ENCODE measurements at places on chromosomes 5 and 9.

GRCh38 chr5:11324521-11325289 is 563.7 kb upstream of the DAP start:
- DNase-seq, result no peak

- DNase-seq, result no peak
These were observed 124.5 kb downstream of the CAAP1 start for GRCh38 chr9:26768145-26768544.

- DNase-seq, result no peak
These were observed 69.8 kb upstream of the CNTLN start for GRCh38 chr9:17065062-17065461.

DNA sequence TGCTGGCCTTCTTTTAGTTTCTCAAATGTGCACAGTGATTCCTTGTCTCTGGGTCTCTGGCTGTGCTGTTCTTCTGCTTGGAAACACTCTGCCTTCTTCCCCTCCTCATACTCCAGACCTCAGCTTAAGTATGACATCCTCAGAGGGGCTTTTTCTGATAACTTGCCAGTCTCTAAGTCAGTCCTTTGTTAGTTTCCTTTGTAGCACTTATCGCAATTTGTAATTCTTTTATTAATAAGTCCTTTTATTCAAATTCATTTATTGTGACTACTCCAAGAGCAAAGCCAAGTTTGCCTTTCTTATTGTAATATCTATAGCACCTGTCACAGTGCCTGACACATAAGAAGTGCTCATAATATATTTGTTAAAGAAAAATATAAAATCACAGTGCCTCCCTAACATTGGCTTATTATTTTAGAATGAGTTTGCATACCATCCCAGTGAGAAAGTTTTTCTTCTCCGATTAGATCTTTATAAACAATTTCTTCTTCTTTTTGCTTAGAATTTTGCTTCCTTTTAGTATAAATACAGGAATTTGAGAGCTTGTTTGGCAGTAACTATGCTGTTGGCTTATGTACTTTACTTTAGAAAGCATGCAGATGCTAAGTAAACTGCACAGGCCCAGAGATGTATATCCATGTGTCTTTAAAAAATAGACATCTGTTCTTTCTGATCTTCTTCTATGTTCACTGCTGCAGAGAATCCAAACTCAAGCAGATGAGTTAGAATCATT is 198.0 kb downstream of the GAS1 start:
- no peak for DNase-seq

DNA sequence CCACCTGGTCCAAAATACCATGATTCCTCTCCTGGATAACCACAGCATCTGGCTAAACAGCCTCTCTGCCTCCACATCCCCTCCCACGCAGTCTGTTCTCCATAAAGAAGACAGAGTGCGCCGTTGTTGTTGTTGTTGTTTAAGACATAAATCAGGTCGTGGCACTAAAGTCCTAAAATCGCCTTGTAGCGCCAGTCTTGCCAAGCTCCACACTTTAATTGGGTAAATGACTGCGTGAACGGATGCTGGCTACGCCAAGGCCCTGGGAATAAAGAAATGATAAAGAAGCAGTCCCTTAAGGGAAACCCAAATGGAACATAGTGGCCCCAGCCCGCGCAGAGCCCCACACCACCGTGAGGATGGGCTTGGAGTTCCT is 364 bp upstream of the SFXN1 start:
- no peak for DNase-seq

GRCh38 chr5:19555876-19556275 is 432.1 kb downstream of the CDH18 start:
- no peak for DNase-seq

DNA sequence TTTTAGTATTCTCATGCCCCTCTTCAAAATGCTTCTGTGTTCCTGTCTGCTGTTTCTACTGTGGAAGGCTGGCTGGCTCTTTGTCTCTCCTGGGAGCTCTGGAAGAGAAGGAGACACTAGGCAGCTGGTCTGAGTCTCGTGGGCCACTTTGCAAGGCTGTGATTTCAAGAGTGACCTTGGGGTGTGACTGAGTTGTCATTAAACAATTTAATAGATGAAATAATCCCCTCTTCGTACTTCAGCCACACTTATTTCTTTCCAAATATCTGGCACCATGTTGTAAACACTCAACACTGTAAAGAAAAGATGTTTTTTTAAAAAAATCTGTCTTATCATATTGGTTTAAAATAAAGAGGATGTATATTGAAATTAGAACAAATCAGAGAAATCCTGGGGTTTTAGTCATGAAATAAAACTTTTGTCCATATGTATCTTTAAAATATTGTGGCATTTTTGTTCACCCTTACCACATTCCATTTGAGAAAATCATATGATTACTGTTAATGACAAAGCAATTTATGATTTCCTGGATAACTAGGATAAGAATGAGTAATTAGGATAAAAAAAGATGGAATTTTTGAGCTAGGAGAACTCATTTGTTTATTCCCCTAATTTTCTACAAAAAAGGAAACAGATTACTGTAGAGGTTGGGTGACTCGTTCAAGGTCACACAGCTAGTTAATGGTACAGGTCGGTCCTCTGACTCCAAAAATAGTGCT is 200.8 kb downstream of the MAT2B start:
- DNase-seq, result no peak

- no peak for DNase-seq
These were observed 13.4 kb downstream of the PTPA start for GRCh38 chr9:129124506-129125069.

DNA sequence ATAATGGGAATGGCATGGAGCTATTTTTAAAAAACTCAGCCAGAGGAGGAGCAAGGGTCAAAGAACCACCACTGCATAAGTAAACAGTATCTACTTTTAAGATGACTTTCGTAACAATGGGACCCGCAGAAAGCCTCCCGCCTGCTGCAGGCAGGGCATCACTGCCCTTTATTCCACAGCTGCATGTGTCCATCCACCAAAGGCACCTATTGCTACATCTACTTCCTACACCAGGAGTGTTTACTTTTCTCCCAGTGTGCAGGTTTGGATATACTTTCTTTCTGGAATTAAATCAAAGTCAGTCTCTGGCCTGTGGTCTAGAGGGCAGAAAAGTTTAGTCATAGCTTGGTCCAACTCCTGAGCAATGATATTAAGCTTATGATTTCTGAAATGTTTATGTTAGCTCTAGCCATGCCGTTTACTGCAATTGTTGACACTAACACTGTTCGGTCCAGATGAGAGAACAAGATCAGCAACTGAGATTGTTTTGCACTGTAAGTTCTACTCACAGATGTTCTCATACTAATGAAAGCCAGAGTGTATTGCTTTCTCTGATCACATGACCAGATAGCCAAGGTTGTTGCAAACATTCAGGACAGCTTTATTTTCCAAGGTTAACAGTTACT is 391.5 kb downstream of the FGF10 start:
- DNase-seq, result no peak

GRCh38 chr5:166535641-166536040 is 1755.8 kb upstream of the WWC1 start:
- no peak for DNase-seq

GRCh38 chr5:158407824-158408195 is 548.9 kb upstream of the CLINT1 start:
- no peak for DNase-seq

DNA sequence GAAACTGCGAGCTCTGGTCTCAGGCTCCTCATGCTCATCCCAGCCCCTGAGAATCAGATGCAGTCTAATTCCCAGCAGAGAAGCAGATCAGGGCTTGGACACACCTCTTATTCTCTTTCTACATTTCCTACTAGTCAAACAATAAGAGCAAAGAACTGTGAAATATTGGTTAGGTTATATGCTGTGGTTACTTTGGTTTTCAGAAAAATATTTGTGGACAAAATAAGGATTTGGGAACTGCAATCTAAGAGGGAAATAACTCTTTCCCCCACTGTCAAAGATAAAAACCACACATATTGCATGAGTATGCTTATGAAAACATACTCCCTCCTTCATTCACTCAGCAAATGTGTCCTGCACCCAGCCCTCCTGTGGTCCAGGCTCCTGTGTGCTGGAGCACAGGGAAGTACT is 164.5 kb upstream of the S1PR3 start:
- no peak for DNase-seq

GRCh38 chr9:132241840-132242620 is 80.2 kb downstream of the NTNG2 start:
- no peak for DNase-seq

- DNase-seq, result no peak
These were observed 712.3 kb upstream of the WWC1 start for GRCh38 chr5:167578977-167579692.

DNA sequence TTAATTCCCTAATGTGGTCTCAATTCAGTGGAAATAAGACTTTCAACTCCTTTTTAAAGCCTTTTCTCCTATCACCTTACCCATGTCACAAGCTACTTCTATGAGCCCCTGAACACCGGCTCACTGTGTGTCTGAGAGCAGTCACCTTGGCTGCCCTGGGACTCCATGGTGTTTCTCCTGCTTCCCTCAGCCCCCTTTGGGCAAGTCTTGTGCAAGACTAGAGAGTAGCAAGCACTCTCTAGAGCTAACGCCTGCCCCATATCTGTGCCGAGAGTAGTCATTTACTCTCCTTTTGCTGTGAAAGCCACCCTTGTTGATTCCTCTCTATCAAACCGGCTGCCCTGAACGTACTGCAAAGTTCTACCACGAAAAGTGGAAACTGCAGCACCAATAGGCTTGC is 77.9 kb upstream of the DAB2 start:
- DNase-seq, result no peak

- DNase-seq, result no peak
These were observed 26.0 kb downstream of the GARNL3 start for GRCh38 chr9:127290561-127291065.

Measured in stimulated activated naive CD8-positive, alpha-beta T cell treated with anti-CD3 and anti-CD28 coated beads, Interleukin-15, amount 100 ng/mL, for 72 hours (primary cell).